ENCODE measurements at places on chromosomes 2 and 18. TPM values are rescaled to one million over a fixed set of nuclear protein-coding genes. Genes with fewer than 3 reads are reported as not detected.

CDCA7 gene
- 25.1 TPM for total RNA-seq

DNA sequence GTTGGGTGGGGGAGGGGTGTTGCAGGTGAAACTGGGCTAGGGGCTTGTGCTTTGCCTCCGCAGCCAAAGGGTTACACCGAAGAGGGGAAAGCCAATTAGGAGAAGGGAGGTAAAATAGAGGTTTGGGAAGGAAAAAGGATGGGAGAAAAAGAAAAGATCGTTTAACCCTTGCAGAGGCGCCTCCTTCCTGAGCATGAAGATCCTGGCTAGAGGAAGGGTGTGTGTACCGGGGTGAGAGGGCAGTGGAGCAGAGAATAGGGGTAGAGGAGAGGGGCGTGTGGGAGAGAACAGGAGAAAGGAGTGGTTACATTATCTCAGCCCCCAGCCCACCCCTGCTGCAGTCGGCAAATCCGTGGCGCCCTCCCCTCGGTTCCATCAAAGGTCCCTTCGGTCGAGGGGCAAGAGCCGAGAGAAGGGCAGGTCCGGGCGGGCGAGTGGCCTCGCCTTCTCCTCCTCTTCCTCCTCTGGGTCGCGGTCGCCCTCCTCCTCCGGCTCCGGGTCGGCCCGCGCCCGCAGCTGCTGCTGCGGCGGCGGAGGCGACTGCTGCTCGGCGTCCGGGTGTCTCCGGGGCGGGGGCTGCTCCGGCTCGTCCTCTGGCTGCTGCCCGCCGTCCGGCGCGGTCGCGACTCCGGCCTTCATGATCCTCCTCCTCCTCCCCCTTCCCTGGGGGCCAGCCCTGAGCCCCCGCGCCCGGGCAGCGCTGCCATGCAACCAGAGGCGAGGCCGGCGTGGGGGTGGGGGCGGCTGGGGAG lies 1.1 kb downstream of the MARCHF4 start:
- no peak for DNase-seq

GRCh38 chr18:267380-267687 lies 513 bp downstream of the THOC1 start:
- no peak for DNase-seq

GRCh38 chr18:55179835-55180234 lies 220.6 kb upstream of the CCDC68 start:
- no peak for DNase-seq

GRCh38 chr18:9919564-9920232 lies 5.9 kb downstream of the VAPA start:
- DNase-seq = no peak

GRCh38 chr18:79611040-79611681 lies 68.4 kb upstream of the CTDP1 start:
- DNase-seq = no peak

- no peak for DNase-seq
These were observed 19.4 kb downstream of the FZD5 start for GRCh38 chr2:207750345-207750744.

GRCh38 chr2:55729136-55729685 lies 35.6 kb upstream of the PNPT1 start:
- no peak for DNase-seq

- no peak for DNase-seq
These were observed 58.1 kb downstream of the SPOPL start for GRCh38 chr2:138559641-138560040.

- DNase-seq = no peak
These were observed 254.7 kb downstream of the MREG start for GRCh38 chr2:215758691-215759090.

SP140 gene
- total RNA-seq = 0.89 TPM
